NCI-H146 (cell line): ENCODE measurements at places on chromosomes 6 and 20.

- no peak for DNase-seq
Measured at GRCh38 chr6:17408081-17408480, 14.7 kb downstream of the CAP2 start.

- DNase-seq: no peak
Measured at GRCh38 chr6:43933148-43933885, 163.3 kb downstream of the VEGFA start.

- DNase-seq: no peak
Measured at GRCh38 chr20:17488916-17489600, 42.1 kb downstream of the BFSP1 start.

GRCh38 chr6:149933036-149933435 is 8.8 kb upstream of the ULBP2 start:
- DNase-seq: no peak

DNA sequence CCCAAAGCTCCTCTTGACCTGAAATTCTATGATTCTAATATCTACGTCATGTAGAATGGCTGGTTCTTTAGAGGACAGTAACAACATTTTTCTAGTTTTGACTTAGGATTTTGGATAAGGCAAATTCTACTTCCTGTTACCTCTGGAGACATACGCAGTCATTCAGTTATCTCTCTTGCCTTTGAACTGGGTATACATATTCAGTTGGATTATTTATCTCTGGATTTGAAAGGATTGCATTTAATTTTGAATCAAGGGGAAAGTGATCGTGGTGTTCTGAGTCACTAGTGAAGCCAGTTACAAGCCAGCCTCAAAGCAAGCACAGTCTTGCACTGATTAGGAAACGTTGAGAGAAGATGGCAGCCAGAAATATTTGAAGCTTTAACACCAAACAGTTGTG is 35.3 kb upstream of the BCAS1 start:
- DNase-seq: no peak

DNA sequence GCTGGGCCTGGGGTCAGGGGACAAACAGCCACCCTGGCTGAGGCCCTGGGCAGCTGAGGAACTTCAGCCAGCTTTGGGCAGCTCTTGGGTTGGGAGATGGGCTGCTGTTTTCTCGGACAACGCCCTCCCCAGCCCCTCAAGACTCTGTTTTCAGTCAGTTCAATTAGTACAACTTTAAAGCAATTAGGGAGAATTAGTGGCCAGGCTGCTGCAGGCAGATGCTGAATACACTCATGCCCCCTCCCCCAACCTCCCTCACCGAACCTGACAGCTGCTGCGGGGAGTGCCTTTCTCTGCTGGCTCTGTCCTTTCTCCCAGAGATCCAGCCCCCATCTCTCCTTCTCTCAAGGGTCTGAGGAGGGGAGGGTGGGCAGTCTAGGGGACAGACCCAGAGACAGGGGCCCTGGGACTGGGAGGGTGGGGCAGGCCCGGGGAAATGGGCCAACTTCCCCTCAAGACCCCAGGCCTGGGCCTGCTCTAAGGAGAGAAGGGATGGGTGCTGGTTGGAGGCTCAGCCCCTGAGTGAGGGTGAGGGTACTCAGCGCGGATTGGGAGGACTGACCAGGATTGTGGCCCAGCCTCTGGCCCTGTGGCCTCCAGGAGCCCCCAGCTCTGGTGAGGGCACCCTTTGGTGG is 17.8 kb upstream of the MYT1 start:
- peak; percentile 65 for DNase-seq

GRCh38 chr6:80638213-80639055 is 532.0 kb downstream of the BCKDHB start:
- DNase-seq: peak; percentile 19

- DNase-seq: no peak
Measured at GRCh38 chr6:118649918-118650581, 1.3 kb downstream of the CEP85L start.

- no peak for DNase-seq
Measured at GRCh38 chr6:2476376-2476775, 231.0 kb upstream of the GMDS start.

- peak; percentile 21 for DNase-seq
Measured at GRCh38 chr6:168663041-168663440, 222.1 kb downstream of the SMOC2 start.

DNA sequence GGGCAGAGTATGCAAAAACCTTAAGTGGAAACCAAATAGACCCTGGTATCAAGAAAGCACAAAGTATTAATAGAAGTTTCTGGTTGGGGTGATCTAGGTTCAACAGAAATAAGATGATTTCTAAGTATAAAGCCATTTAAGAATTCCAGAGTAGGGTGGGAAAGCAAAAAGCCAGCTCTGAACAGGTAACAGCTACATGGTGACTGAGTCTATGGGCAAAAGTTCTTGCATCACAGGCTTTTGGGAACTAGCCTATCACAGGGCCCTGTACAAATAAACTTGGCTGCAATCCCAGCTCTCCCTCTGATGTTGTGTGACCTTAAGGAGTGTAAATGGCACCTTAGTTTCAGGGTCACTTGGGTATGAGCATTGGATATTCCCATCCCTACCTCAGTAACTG is 5.5 kb downstream of the TCF19 start:
- no peak for DNase-seq

- DNase-seq: no peak
Measured at GRCh38 chr6:10386756-10387654, 27.9 kb downstream of the TFAP2A start.

- DNase-seq: no peak
Measured at GRCh38 chr20:36543184-36544133, 2.1 kb downstream of the MYL9 start.

DNA sequence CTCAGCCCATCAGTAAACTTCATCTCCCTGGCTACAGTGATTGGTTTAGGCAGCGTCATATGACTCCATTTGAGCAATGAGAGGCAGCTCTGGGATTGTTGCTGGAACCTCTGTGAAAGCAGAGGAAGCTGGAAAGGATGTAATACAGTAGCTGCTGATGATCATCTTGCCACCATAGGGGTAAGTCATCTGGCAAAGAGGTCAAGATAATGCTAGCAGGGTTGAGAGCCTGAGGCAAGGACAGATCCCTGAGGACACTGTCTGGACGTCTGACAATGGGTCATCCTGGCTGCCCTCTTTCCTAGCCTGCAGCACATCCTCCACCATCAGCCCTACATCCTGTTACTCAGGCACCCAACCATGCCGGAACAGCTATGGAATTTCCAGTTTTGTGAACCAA is 25.5 kb upstream of the FKBP1A start:
- DNase-seq: no peak

DNA sequence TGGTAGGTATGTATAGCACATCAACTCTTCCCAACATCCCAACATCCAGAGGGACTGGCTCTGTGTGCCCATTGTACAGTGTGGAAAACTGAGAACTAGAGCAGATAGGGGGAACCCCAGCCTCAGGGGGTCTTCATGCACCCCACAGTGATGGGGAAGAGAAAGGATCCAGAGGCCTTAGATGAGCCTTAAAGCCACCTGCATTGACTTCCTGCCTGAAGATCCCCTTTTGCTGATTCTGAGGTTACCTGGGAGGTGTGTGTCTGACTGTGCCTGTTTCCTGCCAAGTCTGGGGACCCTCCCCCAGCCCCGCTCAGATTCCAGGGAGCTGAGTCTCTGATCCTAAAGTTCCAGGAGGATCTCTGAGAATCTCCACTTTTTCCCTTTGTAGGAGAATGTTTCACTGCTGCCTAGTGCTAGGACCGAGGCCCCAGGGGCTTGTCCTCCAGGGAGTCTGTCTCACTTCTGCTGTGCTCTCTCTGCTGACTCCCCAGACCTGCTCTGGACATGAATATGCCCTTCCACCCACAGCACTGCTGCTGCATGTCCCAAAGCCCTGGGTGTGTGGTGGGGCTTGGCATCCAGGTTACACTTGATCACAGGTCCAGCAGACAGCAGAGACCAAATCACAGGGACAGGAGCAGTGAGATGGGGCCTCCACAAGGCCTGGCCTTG is 12.8 kb upstream of the PGC start:
- no peak for DNase-seq

GRCh38 chr6:13421425-13422059 is 65.9 kb downstream of the GFOD1 start:
- no peak for DNase-seq

GRCh38 chr20:38325167-38325566 is 21.1 kb upstream of the LBP start:
- DNase-seq: no peak

- no peak for DNase-seq
Measured at GRCh38 chr20:38152175-38152620, 12.9 kb downstream of the TGM2 start.

DNA sequence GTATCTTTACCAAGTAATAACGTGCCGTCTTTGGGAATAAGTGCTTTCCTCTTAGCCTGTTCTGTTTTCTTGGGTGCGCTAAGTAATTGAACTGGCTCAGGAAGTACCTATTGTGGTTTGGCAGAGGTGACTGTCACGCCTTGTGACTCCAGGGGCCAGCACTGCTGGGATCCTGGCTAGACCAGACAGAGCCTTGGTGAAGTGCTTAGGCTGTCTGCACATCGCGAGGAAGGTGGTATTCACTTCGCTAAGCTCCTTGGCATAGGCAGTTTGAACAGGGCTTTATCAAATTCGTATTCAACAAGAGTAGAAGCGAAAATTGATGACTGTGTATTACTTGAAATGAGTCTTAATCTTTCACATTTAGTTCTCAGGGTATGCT is 17.6 kb downstream of the PRDM1 start:
- DNase-seq: no peak

DNA sequence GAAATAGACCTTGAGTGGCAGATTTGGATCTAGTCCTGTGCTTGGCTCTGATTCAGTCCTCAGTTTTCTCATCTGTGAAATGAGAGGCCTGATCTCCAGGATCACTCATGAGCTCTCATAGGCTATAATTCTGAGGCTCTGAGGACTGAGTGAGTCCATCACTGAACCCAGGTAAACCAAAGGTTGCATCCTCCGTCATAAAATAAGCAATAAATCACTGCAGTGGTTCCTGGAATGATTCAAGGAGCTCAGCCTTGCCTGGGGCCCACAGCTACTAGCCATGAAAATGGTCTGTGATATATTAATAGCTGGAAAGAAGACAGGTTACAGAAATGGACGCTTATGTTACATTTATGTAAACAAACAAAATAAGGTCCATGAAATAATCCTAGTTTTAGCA is 124.8 kb downstream of the MAP3K7 start:
- DNase-seq: no peak

DNA sequence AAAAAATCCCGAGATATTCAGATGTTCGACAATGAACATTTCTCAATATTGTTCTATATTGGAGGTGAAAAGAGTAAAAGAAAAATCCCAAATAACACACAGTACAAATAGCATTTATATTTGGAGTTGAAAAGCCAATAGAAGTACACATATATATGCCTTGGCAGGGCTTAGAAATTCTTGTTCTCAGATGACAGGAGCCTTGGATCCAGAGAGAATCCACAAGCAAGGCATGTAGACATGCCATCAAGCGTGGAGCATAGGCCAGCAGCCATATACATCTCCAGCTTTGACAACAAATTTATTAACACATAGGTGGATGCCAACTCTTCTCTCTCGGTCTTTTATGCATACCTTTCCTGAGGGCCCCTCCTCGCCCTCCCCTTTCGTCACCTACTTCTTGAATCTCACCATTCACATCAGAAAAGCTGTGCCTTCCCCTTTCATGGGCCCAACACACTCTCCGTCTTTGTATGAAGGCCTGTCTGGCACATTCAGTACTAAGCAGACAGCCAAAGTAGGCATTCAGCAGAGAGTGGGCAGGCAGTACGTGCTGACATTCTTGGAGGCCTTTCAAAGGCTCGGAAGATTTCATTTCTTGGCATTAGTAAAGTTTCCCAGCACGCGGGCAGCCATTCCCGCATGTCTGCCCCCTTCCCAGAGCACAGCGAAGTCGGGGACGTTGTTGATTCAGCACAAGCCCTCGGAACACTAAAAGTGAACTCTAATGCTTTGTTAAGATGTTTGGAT is 18.2 kb downstream of the NEDD9 start:
- no peak for DNase-seq

- DNase-seq: no peak
Measured at GRCh38 chr6:28978959-28979561, 26.1 kb downstream of the ZNF311 start.

- no peak for DNase-seq
Measured at GRCh38 chr6:131999545-132000146, 48.5 kb upstream of the CCN2 start.

DNA sequence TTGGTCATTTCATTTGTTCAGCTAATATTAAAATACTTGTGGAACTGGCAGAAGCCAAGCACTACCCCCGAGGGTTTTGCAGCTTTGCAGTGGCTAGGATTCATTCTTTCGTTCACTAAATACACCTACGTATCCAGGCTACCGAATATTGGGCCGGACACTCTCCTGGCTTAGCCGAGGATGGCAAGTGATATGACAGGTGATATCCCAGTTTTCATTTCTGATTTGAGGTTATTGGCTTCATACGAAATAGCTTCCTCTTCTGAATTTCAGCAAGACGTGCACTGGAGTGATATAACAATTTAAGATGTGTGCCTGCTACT is 536 bp upstream of the MTFR2 start:
- peak; percentile 46 for DNase-seq

DNA sequence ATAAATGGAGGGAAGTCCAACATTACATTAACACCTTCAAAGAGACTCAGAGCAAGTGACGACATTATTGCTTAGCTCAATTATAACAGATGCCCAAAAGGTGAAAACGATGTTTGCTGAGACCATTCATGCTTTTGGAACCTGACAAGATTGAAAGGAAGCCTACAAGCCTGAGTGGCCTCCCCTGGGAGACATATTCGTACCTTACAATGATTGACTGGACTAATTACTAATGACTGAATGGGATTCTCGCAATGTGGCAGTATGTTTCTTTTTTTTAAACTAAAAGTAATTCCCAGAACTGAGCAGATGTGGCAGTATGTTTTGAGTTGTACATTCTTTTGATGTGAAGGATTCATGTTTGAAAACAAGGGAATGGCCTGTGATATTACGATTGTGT is 49.9 kb downstream of the VEGFA start:
- DNase-seq: peak; percentile 53

- DNase-seq: no peak
Measured at GRCh38 chr6:64504503-64504902, 868.9 kb downstream of the PHF3 start.

DNA sequence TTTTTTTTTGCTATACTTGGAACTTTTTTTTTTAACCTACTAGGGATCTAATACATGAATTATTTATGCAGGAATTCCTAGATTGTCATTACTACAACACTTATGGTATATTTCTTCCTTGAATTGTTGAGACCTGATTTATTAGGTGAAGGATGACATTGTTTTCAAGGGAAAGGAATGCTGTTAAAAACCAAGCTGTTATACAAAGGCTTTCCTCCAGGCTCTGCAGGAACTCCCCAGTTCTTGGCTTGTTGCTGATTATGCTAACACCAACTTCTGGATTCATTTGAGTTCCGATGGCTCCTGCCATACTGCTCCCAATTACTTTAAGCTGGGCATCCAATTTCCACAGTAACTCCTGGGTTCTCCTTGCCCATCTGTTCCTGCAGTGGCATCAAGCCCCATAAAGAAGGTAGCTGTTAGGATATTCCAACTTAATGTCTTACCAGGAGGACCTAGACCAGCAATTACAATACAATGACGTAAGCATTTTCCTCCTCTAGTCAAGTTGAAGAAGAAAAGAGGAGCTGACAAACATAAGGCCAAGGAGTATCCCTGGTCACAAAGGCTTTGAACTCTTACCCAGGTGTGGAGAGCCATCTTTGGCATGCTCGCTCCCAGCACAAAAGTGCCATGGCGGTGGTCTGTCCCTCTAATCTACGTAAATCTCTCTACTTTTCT is 215.9 kb upstream of the AGPAT4 start:
- DNase-seq: no peak

- DNase-seq: no peak
Measured at GRCh38 chr6:123668063-123668462, 31.3 kb upstream of the TRDN start.

GRCh38 chr20:18790787-18791186 is 22.8 kb upstream of the SCP2D1 start:
- DNase-seq: no peak
